Cardiac ventricle fibroblast (primary cell): ENCODE measurements at places on chromosomes 16 and 17. TPM values are rescaled to one million over a fixed set of nuclear protein-coding genes. Genes with fewer than 3 reads are reported as not detected.

The PYDC1 gene
- not detected in 2 replicates for total RNA-seq

The CD7 gene
- 0.20 TPM in 1 of 2 replicates, not detected in the other for total RNA-seq

The CRHR1 gene
- total RNA-seq, result not detected in 2 replicates

The CES5A gene
- total RNA-seq, result not detected in 2 replicates

The CDH5 gene
- 13.7 and 15.6 TPM in 2 replicates for total RNA-seq

The TNP2 gene
- not detected in 2 replicates for total RNA-seq

The CPHXL gene
- not detected in 2 replicates for total RNA-seq

The RHBDL3 gene
- 0.05 and 0.12 TPM in 2 replicates for total RNA-seq

The TNK1 gene
- 0.05 TPM in 1 of 2 replicates, not detected in the other for total RNA-seq

The TNFSF13 gene
- total RNA-seq, result 3.2 and 8.0 TPM in 2 replicates

The TBC1D3E gene
- total RNA-seq, result not detected in 2 replicates

The FOXC2 gene
- 4.4 and 4.5 TPM in 2 replicates for total RNA-seq

The UTS2R gene
- total RNA-seq, result not detected in 2 replicates

The FOXF1 gene
- not detected in 2 replicates for total RNA-seq

The SP6 gene
- 0.25 and 0.78 TPM in 2 replicates for total RNA-seq
